ENCODE measurements at places on chromosomes 5 and 9.

GRCh38 chr5:146561711-146562110 is 45.7 kb upstream of the GPR151 start:
- DNase-seq = no peak

DNA sequence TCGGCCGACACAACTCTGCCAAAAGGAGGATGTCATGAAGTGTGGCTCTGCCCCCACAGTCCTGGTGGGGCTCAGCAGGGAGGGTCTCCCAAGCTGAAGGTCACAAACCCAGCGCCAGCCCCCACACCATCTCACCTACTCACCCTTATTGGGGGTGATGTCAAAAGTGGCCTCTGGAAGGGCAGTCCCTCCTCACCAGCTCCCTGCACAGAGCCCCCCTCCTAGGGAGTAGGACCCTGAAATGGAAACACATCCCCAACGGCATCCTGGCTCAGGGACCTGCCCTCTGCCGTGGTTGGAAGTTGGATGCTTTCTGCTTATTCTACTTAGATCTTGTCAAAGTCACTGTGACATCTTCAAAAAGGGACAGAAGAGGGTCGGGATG is 89.5 kb downstream of the NSUN2 start:
- no peak for DNase-seq

DNA sequence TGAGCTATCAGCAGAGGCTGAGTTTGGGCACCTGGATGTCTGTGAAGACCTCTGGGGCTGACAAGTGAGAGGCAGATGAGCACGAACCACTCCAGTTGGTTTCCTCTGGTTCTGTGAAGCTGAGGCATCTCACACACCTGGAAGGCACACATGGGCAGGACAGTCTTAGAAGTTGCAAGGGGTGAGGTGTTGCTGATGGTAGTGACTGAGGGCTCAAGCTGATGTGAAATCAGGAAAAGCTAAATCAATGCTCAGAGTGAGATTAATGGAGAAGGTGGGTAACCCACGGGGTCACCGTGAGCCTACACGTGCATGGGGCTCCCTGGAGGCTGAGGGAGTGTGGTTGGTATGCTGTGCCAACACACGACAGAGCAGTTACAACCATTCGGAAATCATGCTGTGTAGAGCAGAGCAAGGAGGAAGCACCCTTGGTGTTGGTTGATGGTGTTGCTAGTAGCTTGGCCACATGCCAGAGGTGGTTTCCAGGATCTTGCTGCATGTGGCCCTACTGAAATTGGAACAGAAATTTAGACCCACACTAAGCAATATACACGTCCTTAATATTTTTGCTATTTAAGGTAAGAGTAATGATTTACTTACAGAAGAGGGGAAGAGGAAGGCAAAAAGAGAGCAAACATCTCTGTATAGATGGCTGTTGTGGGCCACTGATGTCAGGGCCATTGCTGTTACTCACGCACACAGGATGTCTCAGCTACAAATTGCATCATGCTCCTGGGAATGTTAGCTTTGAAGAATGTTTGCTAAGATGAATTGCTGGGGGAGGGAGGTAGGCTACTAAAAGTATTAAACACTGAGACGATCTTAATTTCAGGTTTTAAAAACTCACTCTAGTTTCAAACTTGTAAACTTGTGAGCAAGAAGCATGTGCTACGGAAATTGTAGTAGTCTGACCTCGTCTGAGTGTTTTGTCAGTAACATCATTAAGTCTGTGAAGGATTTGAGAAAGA is 170.5 kb downstream of the ARHGEF28 start:
- DNase-seq = peak; percentile 12

DNA sequence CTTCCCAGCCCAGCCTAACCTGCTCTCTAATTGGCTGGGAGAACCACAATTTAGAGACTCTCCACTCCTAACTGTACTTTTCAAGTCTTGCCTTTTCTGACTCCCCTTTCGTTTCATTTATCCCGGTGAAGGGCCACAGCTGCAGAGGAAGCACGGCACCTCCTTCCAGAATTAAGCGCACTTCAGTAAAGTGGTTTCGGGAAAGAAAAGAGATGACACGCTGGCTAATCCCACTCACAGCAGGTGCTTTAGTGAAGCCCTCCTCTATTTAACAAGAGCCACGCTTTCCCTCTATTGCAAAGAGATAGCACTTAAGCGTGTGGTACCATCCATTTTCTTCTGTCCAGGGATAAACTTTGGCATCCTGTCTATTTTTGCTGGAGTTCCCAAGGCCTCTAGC is 4.8 kb downstream of the DNAH5 start:
- DNase-seq = no peak

DNA sequence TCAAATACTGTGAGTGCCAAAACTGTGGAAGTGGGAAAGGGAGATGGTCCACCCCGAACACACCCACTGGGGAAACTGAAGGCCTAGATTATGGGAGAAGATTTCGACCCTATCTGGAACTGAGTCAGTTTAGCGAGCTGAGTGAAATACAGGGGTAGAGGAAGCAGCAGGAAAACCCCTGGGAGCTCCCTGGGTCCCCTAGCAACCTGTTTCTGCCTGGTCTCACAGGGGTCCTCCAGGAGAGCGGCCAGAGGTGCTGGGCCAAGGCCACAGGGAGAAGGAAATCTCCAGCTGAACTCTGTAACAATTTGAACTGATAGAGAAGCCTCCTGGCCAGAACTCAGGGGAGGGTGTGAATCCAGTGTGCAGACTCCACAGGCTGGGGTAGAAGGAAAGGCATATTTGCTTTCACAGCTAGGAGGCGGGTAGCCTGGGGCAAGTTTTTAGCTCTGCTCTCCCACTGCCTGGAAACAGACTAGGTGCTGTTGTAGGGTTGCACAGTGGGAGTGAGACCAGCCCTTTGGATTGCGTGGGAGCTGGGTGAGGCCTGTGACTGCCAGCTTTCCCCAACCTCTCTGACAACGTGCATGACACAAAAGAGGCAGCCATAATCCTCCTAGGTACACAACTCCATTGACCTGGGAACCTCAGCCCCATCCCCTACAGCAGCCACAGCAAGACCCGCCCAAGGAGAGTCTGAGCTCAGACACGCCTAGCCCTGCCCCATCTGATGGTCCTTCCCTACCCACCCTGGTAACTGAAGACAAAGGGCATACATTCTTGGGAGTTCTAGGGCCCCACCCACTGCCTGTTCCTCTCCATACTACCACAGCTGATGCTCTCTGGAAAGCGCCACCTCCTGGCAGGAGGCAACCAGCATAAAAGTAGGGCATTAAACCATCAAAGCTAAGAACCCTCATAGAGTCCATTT is 78.8 kb upstream of the GPBP1 start:
- DNase-seq = no peak

GRCh38 chr9:1100201-1100600 is 50.0 kb downstream of the DMRT2 start:
- DNase-seq = no peak

DNA sequence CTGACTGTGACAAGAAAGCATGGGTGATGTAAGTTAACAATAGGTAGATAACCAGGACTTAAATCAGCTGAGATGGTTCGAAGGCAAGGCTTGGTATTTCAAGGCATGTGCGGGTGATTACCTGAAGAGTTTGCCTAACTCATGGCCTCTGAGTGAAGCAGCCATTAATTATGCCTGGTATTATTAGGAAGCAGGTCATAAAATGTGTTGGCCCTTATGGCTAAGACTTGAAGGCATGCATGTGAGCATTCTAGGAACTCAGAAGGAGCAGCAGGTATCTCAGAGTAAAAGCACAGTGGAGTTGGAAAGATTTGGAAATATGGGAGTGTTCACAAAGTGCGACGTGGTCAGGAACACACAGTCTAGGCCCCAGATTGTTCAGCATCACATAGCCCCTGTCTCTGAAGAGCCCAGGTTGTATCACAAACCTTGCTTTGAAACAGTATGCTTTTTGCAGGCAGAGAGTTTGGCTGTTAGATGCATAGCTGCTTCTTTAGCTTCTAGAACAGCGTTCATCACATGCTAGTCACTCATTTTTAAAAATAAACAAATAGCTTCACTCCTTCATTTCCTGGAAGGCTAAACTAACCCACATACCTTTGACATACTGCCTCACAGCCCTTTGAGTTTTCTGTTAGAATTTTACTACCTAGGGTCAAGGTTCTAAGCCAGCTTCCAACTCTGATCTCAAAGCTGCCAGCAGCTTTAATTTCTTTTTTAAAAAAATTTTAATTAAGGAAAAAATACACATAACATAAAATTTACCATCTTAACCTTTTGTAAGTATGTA is 2.1 kb downstream of the HEXB start:
- no peak for DNase-seq

GRCh38 chr5:121695307-121695706 is 156.4 kb upstream of the FTMT start:
- no peak for DNase-seq

DNA sequence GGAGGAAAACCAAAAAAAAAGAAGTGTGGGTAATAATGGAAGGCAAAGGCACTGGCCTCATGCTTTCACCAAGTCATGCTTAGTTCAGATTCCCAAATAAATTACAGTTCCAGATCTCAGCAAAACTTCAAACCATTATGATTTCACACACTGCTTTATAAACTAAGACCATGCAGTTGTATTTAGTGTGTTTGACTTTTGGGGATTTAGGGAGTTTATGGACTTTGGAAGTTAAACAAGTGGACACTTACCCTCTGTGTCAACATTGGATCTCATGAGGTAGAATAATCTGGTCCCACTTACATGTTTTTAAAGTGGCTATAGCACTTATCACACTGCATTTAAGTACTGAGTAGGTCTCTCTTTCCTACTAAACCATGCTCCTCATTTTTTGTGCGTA is 3.7 kb downstream of the DNAJC25 start:
- no peak for DNase-seq

- no peak for DNase-seq
Measured at GRCh38 chr9:29322240-29322639, 1749.0 kb upstream of the C9orf72 start.

DNA sequence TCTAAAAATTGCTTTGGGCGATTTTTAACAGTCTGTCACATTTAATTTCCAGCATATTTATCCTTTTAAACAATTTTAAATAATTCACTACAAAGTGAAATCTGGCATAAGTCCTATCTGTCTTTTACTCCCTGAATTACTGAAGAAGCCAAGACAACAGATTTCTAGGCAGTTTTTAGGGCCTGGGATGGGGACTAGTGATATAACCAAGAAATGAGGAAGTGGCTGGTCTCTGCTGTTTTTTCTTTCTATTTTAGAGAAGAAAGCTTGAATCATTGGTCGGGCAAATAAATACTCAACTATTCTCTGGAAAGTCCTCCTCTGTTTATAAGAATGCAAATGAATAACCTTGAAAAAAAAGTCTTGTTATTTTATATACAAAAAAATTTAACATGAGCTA is 79.7 kb upstream of the SSBP2 start:
- DNase-seq = no peak

DNA sequence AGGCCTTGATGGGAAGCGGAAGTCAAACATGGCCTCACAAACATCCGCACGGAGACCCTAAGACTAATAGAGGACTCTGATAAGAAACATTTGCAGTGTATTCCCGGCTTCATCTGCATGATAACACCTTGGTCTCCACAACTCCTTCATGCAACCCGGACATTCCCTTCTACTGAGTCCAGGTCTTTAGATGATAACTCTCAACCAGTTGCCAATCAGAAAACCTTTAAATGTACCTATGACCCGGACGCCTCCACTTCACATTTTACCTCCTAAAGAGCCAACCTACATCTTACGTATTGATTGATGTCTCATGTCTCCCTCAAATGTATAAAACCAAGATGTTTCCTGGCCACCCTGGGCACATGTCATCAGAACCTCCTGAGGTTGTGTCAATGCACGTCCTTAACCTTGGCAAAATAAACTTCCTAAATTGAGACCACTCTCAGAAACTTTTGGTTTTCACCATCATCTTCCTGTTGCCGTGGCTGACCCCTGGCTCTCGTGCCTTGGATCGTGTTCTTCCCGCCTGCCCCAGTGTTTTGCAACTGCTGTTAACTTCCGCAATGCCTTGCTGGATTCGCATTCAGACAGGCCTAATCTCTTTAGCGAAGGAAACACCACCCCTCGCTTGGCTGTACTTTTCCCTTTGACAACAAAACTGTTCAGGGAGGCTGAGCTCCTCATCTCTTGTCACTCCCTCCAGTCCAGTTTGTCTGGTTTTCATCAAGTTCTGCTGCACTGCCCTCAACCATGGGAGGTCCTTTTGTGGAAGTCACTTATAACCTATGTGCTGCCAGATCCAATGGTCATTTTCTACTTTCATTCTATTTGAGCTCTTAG is 1.1 kb upstream of the DAP start:
- DNase-seq = no peak

GRCh38 chr5:65255294-65255693 is 226.4 kb downstream of the ADAMTS6 start:
- no peak for DNase-seq

GRCh38 chr9:87324613-87325194 is 173.0 kb upstream of the DAPK1 start:
- DNase-seq = peak; percentile 87

GRCh38 chr9:120735415-120736126 is 21.3 kb upstream of the MEGF9 start:
- no peak for DNase-seq

DNA sequence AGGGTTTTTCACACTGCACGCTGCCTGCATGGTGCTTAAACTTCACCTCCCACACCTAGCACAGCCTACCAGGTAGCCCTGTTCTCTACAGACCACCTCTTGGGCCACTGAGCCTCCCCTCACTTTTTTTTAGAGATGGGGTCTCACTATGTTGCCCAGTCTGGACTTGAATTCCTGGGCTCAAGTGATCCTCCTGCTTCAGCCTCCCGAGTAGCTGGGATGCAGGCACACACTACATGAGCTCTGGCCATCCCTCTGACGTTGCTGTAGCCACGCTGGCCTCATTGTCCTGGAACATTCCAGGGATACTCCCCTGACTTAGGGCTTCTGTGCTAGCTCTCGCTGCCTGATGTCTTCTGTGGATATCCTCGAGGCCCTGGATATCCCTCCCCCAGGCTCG is 7.2 kb upstream of the CACFD1 start:
- no peak for DNase-seq

GRCh38 chr5:81787474-81788242 is 36.8 kb upstream of the SSBP2 start:
- peak; percentile 90 for DNase-seq

DNA sequence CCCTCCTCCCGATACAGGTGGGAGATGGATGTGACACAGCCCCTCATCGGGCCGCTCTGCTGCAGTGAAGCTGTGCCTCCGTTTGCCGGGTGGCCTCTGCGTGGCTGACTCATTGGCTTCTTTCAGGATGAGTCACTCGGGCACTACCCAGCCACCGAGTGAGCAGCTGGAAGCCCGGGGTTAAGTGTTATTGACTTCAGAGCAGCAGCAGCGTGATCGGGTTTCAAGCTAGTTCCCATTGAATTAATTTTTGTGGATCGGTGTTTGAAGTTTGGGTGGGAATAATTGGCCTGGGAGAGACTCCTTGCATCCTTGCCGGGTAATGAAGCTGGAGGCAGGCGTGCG is 266.4 kb upstream of the IRX4 start:
- no peak for DNase-seq

GRCh38 chr9:72924154-72924790 is 28.6 kb downstream of the ALDH1A1 start:
- DNase-seq = no peak

- peak; percentile 91 for DNase-seq
Measured at GRCh38 chr9:130860458-130861316, 25.6 kb downstream of the ABL1 start.

GRCh38 chr5:173477345-173478040 is 139.0 kb downstream of the BOD1 start:
- DNase-seq = no peak

- DNase-seq = no peak
Measured at GRCh38 chr9:92730897-92731296, 33.7 kb downstream of the BICD2 start.

- no peak for DNase-seq
Measured at GRCh38 chr9:15416880-15417279, 5.8 kb upstream of the SNAPC3 start.

- no peak for DNase-seq
Measured at GRCh38 chr9:130766927-130767307, 68.1 kb upstream of the ABL1 start.

GRCh38 chr5:65059681-65060598 is 291.2 kb downstream of the CWC27 start:
- DNase-seq = no peak

All from muscle of back (tissue), 13 donors.